NCI-H1105 treated with DMSO at 0.1 percent for 48 hours (cell line): ENCODE measurements at places on chromosomes 5 and 9.

DNA sequence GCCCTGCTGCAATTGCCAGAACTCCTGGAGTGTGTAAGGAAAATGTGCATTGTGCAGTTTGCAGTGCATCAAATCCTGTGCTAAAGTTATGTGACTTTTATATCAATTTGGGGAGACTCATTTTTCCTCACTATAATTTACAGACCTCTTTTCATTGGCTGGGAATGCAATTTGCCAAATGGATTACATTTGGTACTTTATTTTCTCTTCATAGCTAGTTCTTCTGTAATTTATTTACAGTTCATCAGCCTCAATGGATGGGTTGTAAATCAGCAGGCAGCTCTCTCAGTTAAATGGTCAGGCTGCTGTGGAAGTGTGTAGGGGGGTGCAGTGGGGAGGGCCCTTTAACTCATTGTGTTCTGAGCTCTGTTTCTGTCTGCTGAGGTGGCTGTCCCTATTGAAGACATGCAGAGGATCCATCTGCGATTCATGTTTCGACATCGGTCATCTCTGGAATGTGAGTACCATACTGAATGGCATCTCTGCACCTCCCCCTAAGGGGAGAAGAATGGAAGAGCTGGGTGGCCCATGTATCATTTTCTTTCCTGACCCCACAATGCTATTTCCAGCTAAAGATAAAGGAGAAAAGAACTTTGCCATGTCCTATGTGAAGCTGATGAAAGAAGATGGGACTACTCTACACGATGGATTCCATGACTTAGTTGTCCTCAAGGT lies 74.6 kb downstream of the DOCK2 start:
- no peak for DNase-seq

DNA sequence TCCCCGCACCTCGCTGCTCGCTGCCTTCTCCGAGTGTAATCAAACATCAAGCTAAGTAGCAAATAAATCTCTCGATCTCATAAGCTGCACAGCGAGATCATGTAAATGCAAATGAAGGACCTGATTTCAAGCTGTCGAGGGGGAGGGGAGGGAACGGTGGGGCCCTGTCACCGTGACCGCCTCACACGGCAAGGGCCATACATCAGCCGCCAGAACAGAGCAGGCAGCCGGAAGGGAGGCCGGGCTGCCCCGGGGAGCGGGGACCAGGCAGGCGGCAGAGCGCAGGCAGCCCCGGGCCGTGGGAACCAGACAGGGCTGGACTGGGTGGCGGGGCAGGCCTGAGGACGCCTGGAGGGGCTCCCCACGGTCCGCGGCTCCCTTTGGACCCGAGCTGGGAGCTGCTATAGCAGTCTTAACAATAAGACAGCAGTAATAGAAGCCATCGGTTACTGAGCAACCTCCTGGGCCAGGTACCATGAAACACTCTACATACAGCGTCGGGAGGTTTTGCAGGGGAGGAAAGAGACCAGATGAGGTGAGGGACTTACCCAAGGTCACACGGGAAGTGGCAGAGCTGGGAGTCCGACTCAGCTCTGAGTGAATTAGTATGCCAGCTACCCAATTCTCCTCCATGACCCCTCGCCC lies 76.8 kb downstream of the CFAP77 start:
- no peak for DNase-seq

GRCh38 chr9:130825809-130826208 lies 9.2 kb upstream of the ABL1 start:
- DNase-seq: no peak

DNA sequence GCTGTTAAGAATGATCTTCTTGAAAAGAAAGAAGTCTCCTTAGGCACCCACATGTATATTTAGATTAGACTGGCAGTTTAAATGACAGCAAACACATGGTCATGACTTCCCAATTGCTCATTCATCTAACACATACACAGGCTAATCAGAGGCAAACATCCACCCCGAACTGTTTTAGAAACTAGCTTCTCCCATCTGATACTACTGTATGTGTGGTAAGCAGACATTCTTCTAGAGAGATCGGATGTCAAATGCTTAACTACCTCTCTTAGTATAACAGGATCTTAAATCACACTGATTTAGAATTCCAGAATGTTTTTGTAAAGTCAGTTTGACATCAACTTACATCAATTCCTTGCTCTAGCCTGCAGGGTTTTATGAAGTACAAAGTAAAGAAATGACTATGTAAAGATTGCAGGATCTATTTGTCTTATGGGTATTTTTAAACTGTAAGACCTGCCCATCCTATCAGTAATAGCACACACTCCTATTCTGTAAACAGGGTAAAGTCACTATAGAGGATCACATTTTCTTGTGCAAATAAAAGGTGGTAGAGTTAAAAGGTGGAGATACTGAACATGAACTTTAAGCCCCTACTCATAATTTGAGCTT lies 239.7 kb downstream of the MLLT3 start:
- no peak for DNase-seq

DNA sequence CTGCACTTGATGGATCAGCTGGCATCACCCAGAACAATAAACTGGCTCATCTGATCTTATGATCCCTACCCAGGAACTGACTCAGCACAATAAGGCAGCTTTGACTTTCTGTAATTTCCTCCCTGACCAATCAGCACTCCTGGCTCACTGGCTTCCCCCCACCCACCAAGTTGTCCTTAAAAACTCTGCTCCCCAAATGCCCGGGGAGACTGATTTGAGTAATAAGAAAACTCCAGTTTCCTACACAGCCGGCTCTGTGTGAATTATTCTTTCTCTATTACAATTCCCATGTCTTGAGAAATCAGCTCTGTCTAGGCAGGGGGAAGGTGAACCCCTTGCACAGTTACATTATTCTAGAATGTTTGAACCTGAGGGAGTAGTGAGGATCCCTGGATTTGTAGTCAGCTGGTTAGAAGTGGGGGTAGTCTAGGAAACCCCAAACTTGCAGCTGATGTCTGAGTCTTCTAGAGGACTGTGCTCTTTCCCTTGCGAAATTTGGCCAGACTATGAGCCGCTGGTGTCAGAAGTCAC lies 111.7 kb upstream of the NEK6 start:
- no peak for DNase-seq

- DNase-seq: no peak
Observed at GRCh38 chr5:129506086-129506485, 46.0 kb downstream of the ADAMTS19 start.

GRCh38 chr5:157598350-157598936 lies 22.9 kb upstream of the ADAM19 start:
- no peak for DNase-seq

GRCh38 chr5:73823508-73823925 lies 197.5 kb downstream of the ARHGEF28 start:
- no peak for DNase-seq

DNA sequence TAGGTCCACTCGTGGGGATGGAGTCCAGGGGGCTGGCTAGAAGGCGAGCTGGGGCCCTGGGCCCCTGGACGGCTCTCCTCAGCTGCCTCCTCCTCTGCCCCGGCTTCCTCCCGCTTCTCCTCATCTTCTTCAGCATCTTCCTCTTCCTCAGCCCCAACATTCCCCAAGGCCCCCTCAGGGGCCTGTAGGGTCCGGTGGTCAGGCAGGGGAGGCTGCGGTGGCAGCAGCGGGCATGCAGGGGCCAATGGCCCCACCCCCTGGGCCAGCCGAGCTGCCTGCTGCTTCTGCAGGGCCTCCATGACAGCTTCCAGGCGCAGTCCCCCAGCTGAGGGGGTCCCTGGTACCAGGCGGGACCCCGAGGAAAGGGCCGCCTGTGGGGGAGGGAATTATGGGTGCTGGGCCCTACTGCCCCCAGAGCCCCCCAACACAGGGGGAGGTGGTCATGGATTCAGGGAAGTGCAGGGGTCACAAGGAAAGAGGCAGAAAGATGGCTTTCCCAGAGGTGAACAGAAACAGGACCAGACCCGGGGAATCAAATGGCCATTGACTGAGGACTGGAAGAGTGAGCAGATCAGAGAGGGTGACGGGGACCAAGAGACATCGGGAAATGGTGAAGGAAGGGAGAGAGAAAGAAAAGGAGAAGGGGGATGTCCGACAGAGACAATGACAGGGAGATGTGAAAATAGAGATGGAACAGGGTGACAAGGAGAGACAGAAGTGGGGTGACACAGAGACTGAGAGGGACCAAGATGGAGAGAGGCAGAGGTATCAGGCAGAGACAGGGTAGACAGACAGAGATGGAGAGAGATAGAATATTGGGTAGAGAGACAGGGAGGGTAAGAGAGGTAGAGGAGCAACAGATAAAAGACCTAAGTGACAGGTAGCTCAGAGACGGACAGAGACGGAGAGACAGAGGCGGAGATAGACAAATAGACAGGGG lies 880 bp downstream of the ARID3C start:
- no peak for DNase-seq

- no peak for DNase-seq
Observed at GRCh38 chr5:174693697-174694385, 30.5 kb upstream of the MSX2 start.

DNA sequence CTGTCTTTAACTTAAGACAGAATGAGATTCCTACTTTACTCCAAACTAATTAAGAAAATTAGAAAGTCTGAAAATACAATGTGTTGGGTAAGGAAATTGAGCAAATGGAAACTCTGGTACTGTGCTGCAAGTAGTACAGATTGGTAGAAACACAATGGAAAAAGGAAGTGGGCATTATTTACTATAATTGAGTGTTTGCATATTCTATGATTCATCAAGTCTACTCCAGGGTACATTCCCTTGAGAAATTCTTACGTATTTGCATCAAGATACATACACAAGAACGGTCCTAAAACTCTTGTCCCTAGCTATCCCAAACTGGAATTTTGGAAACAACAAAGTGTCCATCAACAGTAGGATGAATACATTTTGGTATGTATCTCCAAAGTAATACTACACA lies 123.5 kb upstream of the TARS1 start:
- no peak for DNase-seq

GRCh38 chr9:68473790-68474189 lies 66.9 kb downstream of the TMEM252 start:
- DNase-seq: no peak

GRCh38 chr9:93601063-93601462 lies 24.7 kb downstream of the PHF2 start:
- DNase-seq: no peak

GRCh38 chr5:159451197-159452052 lies 121.1 kb upstream of the IL12B start:
- no peak for DNase-seq

DNA sequence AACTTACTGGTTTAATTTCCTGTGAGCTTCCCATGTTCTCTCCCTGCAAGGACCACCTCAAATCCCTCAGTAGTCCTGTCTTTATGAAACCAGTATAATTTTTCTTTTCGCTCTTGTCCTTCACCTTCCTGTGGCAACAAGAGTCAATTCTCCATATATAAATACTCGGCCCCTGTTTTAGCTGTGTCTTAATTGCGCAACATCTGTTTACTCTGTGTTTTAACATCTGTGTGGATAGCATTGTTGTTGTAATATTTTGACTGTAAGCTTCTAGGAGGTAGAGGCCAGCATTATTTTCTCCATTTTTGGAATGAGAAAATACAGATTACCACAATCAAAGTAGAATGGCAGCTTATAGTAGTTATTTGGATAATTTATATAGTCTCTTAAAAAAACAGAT lies 30.2 kb upstream of the CDKN2B start:
- DNase-seq: no peak

DNA sequence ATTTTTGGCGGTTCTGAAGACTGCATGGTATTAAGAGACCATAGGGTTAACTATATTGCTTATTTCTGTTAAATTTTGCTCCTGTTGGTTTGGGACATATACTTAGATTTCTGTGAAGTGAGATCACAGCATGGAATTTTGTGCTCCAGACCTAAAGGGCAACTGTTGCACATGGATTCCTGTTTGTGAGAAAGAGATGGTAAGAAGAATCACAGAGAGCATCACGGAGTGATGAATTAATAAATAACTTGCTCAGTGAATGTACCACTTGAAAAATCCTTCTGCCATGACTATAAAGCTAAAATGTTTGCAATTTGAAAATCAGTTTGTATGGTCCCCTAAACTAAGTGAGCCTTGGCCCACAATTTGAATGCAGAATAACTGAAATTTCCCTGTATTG lies 4.5 kb downstream of the PSAT1 start:
- DNase-seq: no peak

GRCh38 chr9:136365775-136366222 lies 2.3 kb upstream of the DNLZ start:
- DNase-seq: no peak

DNA sequence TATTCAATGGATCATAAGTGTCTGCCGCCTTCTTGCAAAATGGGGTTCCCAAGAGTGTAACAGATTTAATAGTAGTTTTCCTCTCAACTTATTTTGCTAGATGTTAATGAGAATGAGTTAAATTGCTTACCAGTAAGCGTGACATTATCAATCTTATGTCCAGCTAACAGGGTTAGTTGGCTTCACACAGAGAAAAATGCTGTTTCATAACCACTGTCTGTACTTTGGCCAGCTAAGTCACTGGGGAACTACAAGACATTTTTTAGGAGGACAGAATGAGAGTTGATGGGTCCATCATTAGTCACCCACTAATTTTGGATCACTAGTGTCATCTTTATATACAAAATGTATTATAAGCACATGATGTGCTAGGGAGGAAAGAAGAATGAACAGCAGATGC lies 1.4 kb downstream of the CDC37L1 start:
- DNase-seq: no peak

DNA sequence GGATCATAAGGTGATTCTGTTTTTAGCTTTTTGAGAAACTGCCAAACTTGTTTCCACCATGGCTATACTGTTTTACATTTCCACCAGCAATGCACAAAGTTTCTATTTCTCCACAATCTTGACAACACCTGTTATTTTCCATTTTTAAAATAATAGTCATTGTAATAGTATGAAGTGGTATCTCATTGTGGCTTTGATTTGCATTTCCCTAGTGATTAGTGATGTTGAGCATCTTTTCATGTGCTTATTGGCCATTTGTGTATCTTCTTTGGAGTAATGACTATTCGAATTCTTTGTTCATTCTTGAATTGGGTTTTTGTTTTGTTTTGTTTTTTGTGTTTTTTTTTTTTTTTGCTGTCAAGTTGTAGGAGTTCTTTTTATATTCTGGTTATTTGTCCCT lies 4.9 kb downstream of the GARNL3 start:
- no peak for DNase-seq

- no peak for DNase-seq
Observed at GRCh38 chr5:78716206-78716605, 67.6 kb upstream of the LHFPL2 start.

DNA sequence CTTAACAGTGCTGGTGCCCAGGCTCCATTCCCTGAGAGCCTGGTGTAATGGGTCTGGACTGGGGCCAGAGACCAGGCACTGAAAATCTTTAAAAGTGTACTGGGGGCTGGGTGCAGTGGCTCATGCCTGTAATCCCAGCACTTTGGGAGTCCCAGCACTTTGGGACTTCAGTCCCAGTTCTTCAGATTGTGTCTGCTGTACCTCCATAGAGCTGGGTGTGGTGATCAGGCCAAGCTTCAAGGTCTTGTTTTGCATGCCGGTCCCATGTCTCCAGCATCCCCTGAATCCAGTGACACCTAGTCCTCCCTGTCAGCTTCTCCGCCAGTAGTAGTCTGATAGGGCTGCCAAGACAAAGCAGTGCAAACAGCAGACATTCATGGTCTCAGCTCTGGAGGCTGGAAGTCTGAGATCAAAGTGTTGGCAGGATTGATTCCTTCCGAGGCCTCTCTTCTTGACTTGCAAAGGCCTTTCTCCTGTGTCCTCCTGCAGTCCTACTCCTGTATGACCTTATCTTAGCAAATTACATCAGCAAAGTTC lies 108.2 kb downstream of the SYK start:
- DNase-seq: no peak
